Stimulated activated CD8-positive, alpha-beta memory T cell treated with anti-CD3 and anti-CD28 coated beads, Interleukin-4, amount 100 ng/mL, for 1 hour (primary cell): ENCODE measurements at places on chromosomes 4 and X.

- no peak for DNase-seq
These were observed 33.2 kb upstream of the MID1IP1 start for GRCh38 chrX:38768079-38768478.

DNA sequence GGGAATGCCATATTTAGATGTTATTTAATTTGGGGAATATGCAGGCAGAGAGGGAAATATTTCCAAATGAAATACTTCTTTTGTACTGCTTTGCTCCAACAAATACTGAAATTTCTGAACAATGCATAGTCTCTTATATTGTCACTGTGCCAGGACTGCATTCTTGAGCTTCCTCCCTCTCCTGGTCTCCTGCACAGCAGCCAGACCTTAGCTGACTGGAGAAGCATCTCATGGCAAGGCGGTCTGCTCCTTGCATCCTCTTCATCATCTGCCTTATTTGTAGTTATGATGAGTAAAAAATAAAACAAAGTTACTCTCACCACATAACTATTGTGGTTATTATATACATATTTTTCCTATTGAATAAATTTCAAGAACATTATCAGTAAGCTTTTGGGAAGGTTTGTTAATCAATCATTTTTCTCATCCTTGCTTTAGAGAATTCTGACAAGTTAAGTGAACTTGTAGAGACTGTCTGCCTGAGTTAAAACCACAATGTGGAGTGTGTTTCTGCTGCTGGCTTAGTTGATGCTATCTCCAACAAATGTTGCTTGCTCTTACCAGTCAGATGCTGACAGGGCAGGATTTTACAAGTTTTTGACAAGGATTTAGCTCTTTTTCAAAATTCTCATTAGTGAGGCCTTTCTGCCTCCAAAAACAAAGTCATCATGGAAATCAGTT, 153.6 kb downstream of the SOWAHB start:
- no peak for DNase-seq

- DNase-seq = no peak
These were observed 71.3 kb upstream of the ACSL1 start for GRCh38 chr4:184896868-184897715.

DNA sequence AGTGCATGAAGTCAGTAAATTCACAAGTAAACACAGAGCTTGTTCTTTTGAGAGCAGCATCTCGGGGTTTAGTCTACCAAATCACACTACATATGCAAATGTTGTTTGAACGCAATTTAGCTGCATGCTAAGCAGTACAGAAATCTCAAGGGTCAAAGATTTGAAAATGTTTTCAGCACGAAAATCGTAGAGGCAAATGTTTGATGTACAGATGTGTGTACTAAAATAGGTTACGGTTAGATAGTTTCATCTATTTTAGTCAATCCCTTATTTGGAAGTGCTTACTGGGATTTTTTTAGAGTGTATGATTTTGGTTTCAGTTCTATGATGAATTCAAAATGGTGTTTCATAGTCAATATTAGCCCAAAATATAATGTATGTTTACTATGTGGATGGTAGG, 1928.2 kb upstream of the TENM3 start:
- no peak for DNase-seq

DNA sequence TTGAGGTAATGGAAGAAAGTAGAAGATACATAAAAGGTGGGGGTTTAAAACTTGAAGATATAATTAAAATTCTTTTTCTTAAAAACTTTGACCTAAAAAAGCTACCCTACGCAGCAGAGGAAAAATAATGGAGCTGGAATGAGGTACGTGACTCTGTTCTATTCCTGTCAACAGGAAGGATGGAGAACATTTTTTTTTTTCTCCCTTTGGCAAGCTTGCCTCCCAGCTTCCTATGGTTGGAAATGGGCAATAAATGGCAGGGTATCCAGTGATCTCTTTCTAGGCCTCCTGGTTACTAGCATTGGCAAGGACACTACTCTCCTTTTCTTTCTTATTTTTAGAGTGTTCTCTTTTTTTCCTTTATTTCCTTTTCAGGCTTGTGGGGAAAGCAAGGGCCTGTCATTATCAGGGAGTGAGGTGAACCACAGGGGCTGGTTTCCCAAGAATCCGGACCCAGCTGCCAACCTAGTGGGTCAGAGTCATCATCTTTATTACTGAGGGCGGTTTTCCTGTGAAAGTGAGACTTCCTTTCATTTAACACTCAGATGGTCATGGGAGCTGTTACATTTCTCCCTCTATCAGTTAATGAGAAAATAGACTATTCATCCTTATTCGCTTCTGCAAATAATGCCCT, 224.6 kb downstream of the SPRY1 start:
- no peak for DNase-seq

GRCh38 chrX:106177982-106178321, 9.8 kb downstream of the PWWP3B start:
- no peak for DNase-seq

GRCh38 chr4:168177546-168178149, 85.3 kb downstream of the ANXA10 start:
- no peak for DNase-seq

GRCh38 chrX:13661735-13662288, 8.9 kb downstream of the TCEANC start:
- no peak for DNase-seq

GRCh38 chr4:135185256-135185655, 983.7 kb upstream of the PABPC4L start:
- no peak for DNase-seq

DNA sequence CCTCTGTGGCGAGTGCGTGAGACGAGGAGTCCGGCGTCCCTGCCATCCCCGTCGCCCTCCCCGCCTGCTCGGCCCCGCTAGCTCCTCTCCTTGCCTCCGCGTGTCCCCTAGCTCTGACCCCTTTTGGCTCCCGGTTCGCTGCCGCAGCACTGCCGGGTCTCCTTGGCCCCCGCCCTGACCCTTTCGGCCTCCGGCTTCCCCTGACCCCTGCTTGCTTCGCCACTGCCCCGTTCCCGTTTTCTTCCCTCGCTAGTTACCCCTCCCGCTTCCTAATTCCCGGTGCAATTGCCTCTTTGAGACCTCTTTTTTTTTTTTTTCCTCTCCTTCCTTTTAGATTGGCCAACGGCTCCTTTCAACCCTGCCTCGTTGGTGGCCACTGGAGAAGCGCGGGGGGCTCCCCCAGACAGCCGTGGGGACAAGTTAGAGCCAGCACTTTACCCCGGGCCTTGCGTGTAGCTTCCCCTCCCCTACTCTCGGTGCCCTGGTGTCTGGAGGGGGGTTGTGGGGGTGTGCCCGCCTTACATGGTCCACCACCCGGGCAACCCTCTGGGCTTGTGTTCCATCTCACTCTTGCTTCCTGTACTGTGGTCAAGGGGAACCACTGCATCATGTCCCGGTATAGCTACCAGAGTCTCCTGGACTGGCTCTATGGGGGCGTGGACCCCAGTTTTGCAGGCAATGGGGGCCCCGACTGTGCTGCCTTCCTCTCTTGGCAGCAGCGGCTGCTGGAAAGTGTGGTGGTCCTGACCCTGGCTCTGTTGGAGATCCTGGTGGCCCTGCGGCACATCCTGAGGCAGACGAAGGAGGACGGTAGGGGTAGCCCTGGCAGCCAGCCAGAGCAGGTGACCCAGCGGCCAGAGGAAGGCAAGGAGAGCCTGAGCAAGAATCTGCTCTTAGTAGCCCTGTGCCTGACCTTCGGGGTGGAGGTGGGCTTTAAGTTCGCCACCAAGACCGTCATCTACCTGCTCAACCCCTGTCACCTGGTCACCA, 548 bp downstream of the TMEM164 start:
- no peak for DNase-seq

- no peak for DNase-seq
These were observed 72.2 kb downstream of the COMMD8 start for GRCh38 chr4:47391256-47391655.

DNA sequence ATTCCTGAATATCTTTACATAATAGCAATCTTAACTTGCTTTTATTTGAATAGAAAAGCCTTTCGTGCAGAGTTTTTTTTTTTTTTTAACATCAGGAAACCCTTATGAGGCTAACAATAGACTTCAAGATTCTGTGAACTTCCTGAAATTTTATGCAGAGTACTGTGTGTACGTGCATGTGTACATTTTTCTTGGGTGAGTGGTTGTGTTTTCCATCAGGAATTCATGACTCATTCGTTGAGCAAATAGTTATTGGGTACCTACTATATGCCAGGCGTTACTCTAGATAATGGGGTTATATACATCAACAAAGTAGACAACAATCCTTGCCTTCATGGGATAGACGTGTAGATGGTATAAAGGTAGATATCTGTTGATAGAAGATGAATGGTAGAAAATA, 59.1 kb downstream of the MRPL1 start:
- DNase-seq = no peak

GRCh38 chr4:26237916-26238315, 82.9 kb upstream of the RBPJ start:
- no peak for DNase-seq

DNA sequence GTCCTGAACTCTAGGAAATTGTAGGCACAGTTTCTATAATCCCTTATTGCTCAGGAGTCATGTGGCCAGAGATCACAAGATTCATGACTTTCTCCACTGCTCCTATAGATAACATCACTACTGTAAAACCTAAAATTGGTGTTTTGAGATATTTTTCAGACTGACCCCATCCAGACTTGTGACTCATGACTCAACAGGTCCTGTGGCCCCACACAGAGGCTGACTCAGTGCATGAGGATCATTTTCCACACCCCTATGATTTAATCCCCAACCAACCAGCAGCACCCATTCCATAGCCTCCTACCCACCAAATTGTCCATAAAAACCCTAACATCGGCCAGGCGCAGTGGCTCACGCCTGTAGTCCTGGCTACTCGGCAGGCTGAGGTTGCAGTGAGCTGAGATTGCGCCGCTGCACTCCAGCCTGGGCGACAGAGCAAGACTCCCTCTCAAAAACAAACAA, 13.2 kb upstream of the XIAP start:
- DNase-seq = no peak

DNA sequence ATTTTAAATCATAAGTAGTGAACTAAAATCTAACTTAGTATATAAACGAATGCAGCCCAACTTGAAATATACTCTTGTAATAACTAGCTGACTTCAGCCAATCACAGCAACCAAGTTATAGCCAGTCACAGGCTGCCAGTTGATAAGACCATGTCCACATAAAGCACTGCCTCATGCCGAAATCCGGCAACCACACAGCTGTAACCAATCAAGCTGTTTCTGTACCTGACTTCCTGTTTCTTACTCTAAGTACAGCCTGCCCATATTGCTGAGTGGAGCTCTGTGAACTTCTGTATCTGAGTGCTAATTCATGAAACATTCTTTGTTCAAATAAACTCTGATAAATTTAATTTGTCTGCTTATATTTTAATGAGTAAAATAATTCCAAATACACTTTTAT, 805.3 kb upstream of the EPHA5 start:
- DNase-seq = no peak

GRCh38 chr4:55868581-55869090, 15.2 kb downstream of the EXOC1 start:
- no peak for DNase-seq

- no peak for DNase-seq
These were observed 54.2 kb downstream of the CASP6 start for GRCh38 chr4:109648997-109649575.

DNA sequence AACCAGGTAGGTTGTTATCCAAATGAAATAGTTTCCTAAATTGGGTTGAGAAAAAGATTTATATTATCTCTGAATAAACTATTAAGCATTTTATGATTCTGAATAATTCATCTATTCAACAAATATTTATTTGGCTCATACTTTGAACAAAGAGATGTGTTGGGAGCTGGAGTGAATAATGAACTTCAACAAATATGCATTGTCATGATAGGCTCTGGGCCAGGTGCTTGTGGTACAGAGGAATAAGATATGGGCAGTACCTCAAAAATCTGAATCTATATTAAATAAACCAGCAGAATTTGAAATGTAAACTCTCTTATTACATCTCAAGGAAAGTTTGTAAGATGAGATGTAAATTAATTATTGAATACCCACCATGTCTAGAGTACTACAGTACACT, 75.7 kb upstream of the DCLK2 start:
- no peak for DNase-seq

DNA sequence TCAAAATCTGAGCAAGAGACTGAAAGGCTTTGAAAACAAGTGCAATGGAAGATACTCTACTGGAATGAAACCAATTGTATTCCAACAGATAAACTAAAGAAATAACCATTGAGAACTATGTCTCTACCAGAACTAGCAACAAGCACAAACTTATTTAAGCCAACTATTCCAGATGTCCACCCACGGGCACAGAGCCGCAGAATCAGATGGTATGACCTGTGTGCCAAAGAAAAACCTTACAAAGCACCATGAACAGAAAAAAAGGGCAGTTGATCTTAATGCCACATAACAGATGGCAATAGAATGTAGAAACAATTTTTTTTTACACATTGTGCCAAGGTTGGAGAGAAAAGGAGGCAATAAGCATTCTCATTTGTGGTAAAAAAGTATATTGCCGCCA, 269.3 kb upstream of the ADGRL3 start:
- no peak for DNase-seq

DNA sequence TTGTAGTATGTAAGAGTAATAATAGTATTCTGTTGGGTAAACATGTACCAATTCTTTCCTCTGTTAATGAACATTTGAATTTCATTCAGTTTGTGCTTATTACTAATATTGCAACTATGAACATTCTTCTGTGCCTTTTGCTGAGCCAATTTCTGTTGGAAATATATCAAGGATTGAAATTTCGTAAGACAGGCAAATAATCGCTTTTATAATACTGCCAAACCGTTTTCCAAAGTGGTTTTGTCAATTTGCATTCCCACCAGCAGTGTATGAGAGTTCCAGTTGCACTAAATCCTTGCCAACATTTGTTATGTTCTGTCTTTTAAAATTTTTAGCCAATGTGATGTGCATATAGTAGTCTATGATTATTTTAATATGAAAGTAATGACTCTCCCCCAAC, 38.6 kb downstream of the MAGEB17 start:
- DNase-seq = no peak

- no peak for DNase-seq
These were observed 306.4 kb downstream of the PTTG2 start for GRCh38 chr4:38266616-38267015.

DNA sequence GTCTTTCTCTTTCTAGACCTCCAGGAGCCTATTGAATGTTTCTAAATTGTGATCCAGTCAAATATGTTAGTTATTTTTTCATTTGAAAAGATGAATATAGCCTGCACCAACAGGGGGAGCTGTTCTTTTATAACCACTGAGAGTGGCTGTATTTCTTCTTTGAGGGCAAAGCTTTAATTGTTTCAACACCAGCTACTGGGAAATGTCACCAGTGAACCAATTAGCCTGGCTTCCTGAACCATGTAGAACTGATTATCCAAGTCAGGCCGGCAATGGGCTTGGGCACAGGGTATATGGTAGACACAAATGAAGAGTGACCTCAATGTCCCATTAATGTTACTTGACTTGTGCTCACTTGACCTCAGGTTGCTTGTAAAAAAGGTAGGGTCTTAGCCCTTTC, 4.8 kb upstream of the DAPP1 start:
- no peak for DNase-seq

DNA sequence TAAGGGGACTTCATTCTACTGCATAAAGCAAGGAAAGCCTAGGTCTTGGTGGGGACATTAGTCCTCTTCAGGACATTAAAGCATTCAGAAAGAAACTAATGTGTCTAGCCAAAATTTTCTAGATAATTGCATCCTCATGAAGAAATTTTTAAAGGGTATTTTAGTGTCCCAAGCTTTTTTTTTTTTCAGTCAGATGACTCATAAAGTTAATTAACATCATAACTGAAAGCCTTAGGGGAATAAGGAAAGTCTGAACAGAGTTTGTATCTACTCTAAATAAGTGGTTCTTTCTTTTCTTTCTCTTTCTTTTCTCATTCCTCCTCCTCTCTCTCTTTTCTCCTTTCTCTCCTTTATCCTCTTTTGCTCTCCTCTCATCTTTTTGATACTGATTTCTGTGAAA, 202.4 kb downstream of the ADAMTS3 start:
- DNase-seq = no peak
